ENCODE measurements at places on chromosomes 4 and X. TPM values are rescaled to one million over a fixed set of nuclear protein-coding genes. Genes with fewer than 3 reads are reported as not detected.

PLK4 gene
- total RNA-seq = 22.3 TPM

GRCh38 chr4:18050448-18050847 lies 28.9 kb upstream of the LCORL start:
- no peak for DNase-seq

GRCh38 chrX:40579900-40580536 lies 752 bp upstream of the ATP6AP2 start:
- no peak for DNase-seq

GRCh38 chr4:85557016-85557901 lies 82.3 kb downstream of the ARHGAP24 start:
- no peak for DNase-seq

GRCh38 chr4:109959195-109959594 lies 46.5 kb downstream of the EGF start:
- DNase-seq = no peak

BEX5 gene
- total RNA-seq = 4.8 TPM

GRCh38 chr4:31415629-31416028 lies 695.5 kb downstream of the PCDH7 start:
- DNase-seq = no peak

USP17L30 gene
- not detected for total RNA-seq

GRCh38 chr4:25370242-25370641 lies 6.8 kb upstream of the ANAPC4 start:
- DNase-seq = no peak

DNA sequence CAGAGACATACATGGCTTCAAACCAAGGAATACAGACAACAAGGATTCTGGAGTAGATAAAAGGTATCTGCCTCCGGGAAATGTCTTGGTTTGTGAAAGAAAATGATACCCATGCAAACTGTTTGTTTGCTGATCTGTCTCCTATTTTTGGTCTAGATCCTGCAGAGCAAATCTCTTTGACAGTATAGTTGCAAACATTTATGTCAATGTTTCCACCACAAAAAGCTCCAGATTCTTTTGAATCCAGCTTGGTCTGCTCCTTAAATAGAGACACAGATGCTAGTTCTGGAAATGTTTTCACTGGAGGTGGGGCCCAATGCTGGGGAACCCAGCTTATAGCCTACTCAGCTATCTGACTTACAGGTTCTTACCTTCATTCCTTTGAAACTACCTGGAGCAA lies 119.7 kb downstream of the ATG4A start:
- no peak for DNase-seq

- DNase-seq = no peak
These were observed 1.5 kb downstream of the RBPJ start for GRCh38 chr4:26322346-26322745.

ART3 gene
- total RNA-seq = 1.7 TPM

DNA sequence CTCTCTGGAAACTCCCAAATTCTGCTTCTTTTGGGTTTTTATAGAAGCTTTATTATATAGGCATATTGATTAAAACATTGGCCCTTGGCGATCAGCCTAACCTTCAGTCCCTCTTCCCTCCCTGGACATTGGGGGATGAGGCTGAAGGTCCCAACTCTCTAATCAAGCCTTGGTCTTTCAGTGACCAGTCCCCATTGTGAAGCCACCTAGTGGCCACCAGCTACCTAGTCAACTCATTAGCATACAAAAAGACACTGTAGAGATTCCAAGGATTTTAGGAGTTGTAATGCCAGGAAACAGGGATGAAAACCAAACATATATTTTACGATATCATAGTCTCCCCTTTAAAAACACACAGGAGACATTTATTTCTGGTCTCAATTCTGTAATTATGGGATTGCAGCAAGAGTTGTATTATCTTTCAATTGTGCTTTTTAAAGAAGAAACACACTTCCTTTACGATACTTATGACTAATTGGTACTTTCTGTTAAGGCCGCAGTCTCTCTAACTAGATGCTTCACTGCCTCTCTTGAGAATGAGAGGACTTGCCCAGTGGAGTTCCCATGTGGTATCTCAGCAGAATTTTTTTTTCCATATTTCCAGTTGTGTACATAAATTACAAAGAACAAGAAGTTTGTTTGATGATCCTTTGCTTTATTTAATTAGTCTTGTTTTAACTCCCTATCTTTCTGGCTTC lies 58.2 kb downstream of the WDR17 start:
- DNase-seq = peak; percentile 9

DNA sequence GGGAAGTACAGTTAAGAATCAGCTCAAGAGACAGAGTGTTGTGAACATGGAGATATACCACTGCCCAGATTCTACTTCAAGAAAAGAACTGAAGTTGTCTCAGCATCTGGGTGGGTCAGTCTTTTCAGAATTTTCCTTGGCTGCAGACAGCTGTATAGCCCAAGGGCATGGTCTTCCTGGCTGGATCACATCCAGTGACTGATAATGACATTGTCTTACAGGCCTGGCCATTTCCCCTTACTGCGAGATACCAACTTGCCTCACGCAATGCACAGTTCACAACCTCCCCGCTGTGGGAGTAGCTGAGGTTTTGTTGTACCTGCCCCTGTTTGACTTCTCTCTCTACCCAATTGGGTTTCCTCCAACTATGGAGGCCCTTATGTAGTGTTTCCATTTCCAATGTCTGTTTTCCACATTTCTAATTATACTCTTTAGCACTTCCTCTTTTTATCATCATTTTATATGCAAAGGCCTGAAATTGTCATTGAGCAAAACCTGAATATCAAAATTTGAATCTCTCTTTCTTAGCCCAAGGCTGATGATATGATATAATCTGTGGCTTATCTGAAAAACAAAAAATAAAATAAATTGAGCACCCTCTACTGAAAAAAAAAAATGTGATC lies 209.1 kb downstream of the NAF1 start:
- no peak for DNase-seq

DNA sequence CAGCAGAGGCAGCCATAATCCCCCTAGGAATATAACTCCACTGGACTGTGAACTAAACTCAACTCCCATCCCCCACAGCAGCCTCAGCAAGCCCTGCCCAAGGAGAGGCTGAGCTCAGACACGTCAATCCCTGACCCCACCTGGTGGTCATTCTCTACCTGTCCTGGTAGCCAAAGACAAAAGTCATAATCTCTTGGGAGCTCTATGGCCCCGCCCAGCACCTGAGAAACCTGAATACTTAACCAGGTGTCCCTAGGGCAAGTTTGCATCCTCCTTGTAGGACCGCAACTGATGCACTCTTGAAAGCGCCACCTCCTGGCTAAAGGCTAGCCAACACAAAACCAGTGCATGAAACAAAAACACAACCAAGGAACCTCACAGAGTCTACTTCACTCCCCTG lies 18.4 kb downstream of the CT47B1 start:
- peak; percentile 11 for DNase-seq

GRCh38 chrX:38166478-38167083 lies 54.1 kb downstream of the SRPX start:
- peak; percentile 35 for DNase-seq

SRPK3 gene
- total RNA-seq = 0.14 TPM

DNA sequence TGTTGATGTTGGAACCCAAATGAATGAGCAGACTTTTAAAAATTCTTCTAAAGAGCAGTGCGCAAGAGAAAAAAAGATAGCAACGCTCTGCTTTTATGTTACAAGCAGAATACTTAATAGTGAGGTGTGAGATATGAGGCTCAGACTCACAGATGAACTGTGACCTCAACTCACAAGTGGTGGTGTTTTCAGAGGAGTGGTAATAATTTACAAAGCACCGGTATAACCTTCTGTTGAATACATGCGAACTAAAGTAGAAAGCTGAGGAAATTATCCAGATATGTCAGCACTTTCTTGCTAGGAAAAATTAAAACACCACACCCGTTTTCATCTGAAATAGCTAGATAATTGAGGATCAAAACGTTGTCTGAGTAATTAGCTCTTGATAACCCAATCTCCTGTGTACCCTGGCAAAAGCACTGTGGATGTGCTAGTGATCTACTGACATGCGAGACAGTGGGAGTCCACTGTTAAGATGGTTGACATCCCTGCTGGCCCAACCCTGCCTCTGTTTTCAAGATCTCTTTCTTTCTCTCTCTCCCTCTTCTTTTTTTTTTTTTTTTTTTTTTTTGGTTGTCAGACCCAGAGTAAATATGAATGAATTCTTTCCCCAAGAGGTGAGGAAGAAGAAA lies 6.9 kb upstream of the TLL1 start:
- no peak for DNase-seq

GRCh38 chrX:290476-291166 lies 9.4 kb downstream of the PLCXD1 start:
- no peak for DNase-seq

HMX1 gene
- total RNA-seq = not detected

GRCh38 chr4:146124023-146124680 lies 51.4 kb upstream of the LSM6 start:
- no peak for DNase-seq

- no peak for DNase-seq
These were observed 69.0 kb downstream of the SLC16A2 start for GRCh38 chrX:74490247-74490646.

DNA sequence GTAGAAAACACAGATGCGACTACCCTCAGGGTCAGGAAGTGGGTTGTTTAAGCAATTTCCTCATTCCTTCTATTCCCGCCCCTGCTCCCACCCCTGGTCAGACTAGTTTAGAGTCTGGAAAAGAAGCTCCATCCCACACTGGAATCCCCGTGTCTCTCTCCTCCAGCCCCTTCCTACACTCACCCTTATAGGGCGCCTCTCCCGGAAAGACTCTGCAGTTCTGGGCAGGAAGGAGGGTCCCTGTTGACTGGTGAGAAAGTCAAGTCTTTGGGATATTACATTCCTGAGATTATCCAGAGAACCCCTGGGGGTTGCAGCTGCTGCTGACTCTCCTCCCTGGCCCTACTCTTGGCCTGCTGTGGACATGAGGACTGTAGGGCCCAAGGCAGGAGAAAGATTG lies 11.9 kb downstream of the STARD8 start:
- DNase-seq = no peak

GRCh38 chr4:145299380-145300076 lies 119.1 kb upstream of the OTUD4 start:
- DNase-seq = no peak

GPC4 gene
- total RNA-seq = 26.2 TPM

DNA sequence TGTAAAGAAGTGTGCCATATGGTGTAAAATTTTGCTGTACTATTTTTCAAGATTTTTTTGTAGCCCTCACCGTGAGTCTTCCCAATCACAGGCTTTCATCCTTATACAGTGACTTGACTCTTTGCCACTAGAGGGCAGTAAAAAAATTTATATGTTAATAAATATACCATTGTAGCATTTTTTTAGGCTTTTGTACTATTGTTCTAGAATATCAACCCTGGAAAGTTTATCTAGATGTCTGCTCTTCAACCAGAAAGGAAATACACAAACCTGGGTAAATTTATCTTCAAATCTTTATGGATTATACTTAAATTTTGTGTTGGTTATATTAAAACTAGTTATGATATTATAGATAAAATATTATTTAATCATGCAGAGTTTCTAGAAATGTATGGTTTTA lies 235.3 kb downstream of the TENM3 start:
- DNase-seq = no peak

DNA sequence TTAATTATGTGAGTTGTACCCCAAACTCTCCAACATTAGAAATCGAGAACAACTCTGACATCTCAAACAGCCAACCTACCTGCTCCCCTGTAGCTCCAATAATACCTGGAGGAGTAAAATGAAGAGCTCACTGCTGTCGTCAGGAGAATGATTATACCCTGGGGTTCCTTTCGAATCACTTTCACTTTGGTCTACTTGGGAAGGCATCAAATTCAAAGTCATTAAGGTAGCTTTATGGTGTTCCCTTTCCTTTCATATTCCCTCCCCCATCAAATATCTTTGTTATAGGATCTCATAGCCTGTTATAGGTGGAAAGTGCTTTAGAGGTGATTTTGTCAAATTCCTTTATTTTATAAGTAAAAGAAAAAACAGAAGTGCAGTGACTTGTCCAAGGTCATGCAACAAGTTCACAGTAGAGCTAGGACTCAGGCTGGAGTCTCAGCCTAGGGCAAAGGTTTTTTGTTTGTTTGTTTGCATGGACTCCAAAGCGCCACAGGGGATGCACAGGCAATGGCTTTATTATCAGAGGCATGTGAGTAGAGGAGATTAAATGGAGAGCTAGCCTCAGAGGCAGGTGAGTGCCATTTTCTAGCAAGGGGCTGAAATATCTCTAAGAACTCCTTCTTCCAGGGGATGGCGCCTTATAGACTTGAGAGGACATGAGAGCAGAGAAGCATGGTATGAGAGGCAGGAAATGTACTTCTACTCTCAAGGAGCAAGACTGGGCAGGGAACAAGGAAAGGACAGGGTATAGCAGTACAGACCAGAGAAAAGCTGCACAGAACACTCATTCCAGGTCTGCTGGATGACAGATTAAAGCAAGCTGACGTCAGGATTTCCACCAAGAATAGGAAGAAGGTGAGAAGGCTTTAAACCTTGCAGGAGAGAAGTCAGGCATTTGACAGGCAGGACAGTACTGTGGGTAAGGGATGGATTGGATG lies 262.1 kb upstream of the GPC4 start:
- DNase-seq = no peak

LDB2 gene
- not detected for total RNA-seq

DNA sequence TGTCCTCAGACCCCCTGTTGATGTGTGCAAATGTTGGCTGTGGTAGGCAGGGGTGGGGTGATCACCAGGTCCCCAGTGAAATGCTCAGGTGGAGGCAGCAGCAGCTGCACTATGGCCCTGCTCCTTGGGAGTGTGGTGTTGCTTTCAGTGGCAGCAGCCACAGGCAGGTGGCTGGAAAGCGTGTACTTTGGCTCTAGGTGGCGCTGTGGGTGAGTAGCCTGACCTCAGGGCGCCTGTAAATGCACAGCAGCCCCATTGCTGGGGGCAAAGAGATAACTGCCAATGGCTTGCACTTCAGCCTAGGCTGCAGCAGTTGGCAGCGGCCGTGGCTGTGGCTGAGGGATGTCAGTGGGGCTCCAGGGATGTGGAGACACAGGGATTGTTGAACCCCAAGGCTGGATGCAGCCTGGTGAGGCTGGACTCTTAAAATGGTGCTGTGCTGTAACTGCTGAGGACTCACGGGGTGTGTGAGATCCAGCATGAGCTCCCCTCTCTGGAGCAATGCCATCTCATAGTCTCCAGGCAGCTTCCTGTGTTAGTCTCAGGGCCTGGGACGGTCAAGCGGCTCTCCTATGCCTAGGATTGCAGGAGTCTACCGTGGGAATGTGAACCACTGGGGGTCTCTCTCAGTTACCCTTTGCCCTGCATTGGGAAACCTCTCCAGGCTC lies 421.7 kb upstream of the HTR2C start:
- DNase-seq = peak; percentile 0

GRCh38 chr4:42152507-42153504 lies at the start of gene BEND4:
Gene BEND4 (minus strand): TSS chr4:42152655. CDS start chr4:42152143, 512 bp downstream.
- no peak for DNase-seq

CCSER1 gene
- 7.1 TPM for total RNA-seq

- DNase-seq = no peak
These were observed 30.3 kb upstream of the CLDN24 start for GRCh38 chr4:183352546-183352945.

PCSK1N gene
- total RNA-seq = 53.3 TPM

NRK gene
- total RNA-seq = not detected
